ENCODE measurements at places on chromosomes 6 and 20.

DNA sequence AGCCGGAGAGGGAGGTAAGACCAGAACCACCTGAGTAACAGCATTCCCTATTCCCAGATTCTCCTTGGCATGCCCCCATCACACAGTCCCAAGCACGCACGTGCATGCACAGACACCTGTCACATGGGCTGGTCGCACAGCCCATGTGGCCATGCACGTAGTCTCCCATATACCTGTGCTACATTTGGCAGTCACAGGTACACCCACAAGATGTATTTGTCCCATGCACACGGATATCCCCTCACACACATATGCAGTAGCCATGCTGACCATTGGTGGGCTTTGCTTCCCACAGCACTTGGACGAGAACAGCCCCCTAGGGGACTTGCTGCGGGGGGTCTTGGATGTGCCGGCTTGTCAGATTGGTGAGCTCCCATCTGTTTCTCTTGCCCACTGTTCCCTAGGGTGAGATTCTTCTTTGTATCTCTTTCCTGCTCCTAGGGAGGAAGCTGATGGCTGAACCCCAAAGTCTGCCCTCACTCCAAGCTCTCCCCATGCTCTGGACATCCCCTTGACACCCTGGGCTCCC lies 31.9 kb downstream of the PLCG1 start:
- no peak for DNase-seq

DNA sequence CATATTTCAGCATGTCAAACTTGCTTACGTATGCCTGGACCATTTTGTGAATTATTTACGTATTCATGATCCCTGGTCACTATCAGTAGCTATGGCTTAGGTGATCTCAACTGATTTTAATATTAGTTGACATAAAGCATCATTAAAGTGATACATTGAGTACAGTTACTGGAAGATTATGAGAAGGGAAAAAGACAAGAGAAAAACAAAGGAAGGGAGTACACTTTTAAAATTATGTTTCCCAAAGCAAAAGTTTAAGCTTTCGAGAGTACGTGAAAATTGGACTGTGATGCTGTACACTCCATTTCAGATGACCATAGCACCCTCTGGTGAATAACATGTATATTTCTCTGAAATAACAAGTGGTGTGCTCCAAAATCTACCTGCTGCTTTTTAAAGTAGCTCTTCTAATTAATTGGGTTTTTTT lies 215.0 kb upstream of the HSF2 start:
- DNase-seq: peak; percentile 27

- no peak for DNase-seq
These were observed 229.1 kb downstream of the PLCB1 start for GRCh38 chr20:8361006-8361652.

- no peak for DNase-seq
These were observed 708.4 kb upstream of the EPHA7 start for GRCh38 chr6:94127716-94128115.

GRCh38 chr20:49384437-49385434 lies 97.7 kb downstream of the KCNB1 start:
- peak; percentile 32 for DNase-seq

- no peak for DNase-seq
These were observed 589.7 kb downstream of the CBLN4 start for GRCh38 chr20:55415567-55416142.

GRCh38 chr20:1376408-1377270 lies 16.2 kb downstream of the FKBP1A start:
- no peak for DNase-seq

DNA sequence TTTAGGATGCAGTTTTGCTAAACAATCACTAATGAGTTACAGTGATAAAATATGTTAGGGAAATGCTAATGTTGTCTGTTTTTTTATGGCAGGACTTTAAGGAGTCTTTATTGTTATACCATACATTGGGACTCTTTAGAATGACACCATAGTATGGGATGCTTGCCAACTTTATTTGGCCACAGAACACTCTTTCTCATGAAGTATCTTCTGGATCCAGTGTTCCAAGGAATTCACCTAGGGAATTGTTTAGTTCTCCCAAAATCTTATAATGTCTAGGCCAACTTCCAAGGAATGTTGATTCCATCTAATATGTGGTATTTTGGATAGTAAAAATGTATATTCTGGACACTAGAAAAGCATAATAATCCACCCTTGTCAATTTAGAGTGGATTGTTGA lies 3.3 kb downstream of the RIN2 start:
- no peak for DNase-seq

DNA sequence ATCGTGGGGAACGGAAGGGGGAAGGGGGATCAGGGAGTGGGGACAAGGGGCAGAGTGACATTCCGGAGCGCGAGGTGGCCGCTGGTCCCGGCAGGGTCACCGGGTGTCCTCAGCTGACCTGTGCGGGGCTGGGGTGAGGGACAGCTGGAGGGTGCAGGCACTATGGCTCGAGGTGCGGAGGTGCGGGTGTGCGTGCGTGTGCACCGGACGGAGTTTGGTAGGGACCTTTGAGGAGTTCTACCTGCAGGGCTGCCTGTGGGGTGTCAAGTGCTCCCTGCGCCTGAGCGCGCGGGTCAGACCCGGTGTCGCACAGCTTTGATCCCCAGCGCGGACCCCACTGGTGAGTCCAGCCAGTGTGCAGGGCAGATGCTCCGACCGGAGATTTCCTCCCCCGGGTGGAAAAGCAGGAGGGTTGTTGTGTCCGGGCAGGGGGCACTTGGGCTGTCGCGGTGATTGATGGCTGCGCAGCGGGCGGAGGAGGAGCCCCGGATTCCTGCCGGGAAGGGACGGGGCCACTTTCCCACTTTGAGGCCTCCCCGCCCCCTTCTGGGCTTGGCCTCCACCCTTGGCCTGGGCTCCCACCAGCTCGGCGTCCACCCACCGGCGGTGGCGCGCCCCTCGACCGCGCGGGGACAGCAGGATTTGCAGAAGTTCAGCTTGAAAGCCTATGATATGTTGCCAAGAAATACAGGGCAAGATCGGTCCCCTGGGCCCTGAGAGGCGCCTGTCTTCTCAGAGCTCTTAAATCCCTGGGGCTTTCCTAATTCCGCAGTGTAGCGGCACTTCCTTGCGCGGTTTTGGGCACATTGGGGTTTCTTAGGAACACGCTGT lies 658 bp downstream of the RIN2 start:
- no peak for DNase-seq

DNA sequence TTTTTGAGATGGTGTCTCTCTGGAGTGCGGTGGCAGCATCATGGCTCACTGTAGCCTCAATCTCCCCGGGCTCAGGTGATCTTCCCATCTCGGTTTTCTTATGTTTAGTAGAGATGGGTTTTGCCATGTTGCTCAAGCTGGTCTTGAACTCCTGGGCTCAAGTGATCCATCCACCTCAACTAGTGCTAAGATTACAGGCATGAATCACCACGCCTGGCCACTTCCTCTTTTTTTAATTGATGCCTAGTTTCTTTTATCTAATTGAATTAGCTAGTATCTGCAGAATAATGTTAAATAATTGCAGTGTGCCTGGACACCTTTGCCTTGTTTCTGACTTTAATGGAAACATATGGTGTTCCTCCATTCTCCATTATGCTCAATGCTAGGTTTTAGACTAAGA lies 38.4 kb upstream of the SLC22A16 start:
- no peak for DNase-seq

GRCh38 chr20:41340327-41341055 lies at the start of gene LPIN3:
Gene LPIN3, plus strand, starts transcription at chr20:41340821. Its CDS starts 4,983 bp downstream, at chr20:41345804.
- peak; percentile 84 for DNase-seq

GRCh38 chr20:6467562-6467961 lies 299.9 kb upstream of the BMP2 start:
- DNase-seq: no peak

GRCh38 chr6:82095091-82095490 lies 152.5 kb downstream of the IBTK start:
- DNase-seq: no peak

GRCh38 chr6:3393836-3394202 lies 63.0 kb downstream of the SLC22A23 start:
- no peak for DNase-seq

DNA sequence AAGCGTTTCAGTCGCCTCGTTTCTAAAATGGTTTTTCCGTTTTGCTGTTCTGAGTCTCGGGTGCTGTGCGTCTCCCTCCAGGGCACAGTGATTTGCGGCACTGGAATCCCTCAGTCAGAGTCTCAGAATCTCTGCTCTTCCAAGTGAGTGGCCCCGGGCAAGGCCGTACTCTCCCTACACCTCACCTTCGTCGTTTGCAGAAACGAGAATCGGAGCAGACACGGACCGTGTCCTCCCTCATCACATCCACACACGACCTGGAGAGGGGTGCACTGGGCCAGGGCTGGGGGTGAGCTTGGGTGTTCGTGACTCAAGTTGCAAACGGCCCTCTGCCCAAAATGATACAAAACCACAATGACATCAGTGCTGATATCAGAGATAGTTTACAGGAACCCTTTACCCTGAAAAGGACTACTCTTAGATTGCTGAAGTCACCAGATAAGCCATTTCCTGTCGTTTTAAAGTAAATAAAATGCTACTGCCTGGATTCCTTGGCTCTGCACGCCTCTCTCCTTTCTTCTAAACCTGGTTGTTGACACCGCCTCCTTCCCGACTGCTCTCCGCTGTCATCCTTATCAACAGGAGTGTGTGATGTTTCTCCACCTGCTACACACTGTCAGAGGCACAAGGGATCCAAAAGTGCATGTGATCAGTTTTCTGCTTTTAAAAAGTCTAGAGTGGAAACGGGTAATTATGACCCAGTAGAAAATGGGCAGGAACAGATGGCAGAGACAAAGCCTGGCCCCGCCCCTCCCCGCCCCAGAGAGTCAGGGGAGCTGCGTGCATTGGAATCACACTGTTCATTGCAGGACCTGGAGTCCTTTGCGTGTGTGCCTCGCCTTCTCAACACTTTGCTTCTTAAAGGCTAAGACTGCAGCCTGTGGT lies 38.4 kb downstream of the KIF25 start:
- no peak for DNase-seq

DNA sequence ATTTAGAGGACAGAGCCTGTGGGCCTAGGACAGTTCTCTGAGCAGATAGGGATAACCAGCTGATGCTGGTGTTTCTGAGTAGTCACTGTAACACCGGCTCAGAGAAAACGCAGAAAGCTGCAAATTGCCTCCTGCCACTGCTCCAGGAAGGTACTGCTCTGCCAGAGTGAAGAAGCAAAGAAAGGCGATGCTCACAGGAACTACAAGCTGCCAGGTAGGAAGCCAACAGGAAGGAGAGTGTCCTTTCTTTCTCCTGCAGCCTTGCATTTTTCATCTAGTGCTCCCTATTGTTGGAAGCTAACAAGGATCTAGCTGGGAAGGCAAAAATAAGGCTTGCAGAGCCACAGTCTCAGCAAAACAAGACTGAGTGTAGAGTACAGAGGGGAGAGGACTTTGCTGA lies 70.7 kb upstream of the RAB32 start:
- no peak for DNase-seq

DNA sequence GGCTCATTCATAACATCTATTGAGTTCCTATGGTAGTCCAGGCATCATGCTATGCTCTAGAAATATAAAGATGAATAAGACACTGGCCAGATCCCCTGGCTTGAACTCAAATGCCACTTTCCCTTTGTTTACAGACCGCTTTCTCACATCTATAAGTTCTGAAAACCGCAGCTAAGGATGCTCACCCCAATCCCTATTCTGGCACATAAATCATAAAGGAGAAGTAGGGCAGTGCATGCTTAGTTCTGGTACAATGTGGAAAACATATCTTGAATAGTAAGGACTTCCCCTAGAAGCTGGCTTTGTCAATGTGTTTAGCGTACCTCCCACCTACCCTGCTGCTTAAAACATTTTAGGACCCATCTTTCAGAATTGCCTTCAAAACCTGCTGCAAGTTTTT lies 26.4 kb downstream of the MRS2 start:
- DNase-seq: no peak

DNA sequence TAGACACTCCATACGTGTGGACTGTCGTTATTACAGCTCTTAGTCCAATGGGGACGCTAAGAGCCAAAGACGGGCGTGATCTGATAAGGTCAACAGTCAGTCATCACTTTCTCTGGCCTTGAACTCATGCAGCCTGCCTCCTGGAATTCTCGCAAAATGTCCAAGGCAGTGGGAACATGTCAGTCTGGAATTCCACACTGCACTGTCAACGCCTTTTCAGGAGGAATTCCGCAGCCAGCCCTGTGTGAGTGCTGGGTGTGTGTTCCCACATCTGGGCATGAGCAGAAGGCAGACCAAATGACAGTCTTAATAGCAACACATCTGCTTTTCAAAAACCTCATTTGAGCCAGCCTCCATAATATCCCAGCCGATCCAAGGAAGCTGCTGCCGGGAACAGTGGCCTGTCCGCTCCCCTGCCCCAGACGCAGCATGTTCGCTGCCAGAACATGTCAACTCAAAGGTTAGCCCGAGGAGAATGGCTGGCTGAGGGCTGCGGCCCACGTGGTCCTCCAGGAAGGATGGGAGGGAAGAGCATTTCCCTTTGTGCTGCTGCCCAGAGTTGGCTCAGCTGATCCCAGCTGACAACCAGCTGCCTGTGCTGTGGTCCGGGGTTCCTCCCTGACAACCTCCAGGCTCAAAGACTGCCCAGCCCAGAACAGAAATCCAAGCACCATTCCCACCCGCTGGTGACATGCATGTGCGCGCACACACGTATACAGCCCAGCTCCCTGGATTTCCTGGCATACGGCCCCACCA lies 103.1 kb downstream of the SULF2 start:
- no peak for DNase-seq

DNA sequence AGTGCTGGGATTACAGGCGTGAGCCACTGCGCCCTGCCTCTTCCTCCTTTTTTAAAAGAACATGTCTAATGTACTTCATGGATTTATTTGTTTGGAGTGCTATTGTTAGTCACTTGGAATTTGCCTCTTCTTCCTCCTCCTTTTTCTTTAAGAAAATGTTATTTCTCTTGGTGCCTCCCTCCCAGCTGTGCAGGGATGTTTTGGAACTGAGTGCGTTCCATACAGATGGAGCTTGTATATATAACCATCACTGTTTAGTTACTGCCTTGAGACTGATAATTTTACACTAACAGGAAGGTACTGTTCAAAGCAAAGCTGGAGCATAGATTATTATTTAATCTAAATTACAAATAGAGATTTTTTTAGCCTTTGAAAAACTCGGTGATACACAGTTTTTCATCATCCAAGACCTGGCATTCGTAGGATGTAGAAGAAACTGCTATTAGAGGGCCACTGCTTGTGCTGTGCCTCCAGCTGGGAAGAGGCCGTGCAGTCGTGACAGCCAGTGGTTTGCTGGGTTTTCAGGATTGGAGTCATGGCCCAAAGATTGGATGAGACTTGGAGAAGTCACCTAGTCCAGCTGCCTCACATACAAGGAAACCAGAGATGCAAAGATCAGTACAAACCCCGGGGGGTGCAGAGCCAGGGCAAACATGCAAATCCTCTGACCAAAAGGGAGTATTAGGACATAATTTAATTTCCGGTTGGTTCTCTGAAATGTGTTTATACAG lies 123.1 kb downstream of the PLEKHG1 start:
- no peak for DNase-seq

Data from fibroblast of the conjunctiva (primary cell).